ENCODE measurements at places on chromosomes 3 and 15.

DNA sequence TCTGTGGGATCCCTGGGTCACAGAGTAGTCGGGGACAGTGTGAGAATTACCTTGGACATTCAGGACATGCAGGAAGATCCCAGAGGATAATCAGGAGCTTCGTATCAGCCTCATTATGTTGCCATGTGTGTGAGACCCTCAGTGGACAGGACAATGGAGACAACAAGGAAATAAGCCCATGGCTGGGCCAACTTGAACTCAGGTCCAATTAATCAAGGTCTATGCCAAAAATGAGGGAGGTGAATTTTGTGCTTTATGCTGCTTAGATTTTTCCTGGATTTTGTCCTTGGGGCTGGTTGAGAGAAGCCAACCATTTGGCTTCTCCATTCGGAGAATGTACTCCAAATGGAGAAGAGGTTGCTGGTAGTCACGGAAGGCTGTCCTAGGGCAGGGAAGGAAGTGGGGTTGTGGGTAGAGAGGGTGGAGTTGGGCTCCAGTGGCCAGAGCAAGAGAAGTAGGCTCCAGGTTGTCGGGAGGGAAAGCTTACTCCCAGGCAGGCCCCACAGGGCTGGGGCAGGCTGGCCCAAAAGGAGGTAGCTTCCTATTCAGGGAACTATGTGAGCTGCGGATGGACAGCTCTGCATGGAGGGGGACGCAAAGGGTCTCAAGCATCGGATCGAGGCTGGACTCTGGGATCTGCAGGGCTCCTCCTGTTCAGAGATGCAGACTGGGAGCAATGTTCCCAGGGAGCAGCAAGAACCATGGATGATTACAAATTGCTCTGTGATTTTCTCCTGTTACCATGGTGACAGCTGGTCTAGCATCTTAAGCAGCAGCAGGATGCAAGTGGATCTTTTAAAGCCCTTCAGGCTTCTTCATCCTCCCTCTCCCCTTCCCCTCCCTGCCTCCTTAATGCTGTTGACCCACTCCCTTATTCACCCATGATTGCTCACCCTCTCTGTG, 91.1 kb downstream of the WNT7A start:
- peak; percentile 44 for DNase-seq

GRCh38 chr3:30535525-30535924, 70.9 kb upstream of the TGFBR2 start:
- no peak for DNase-seq

GRCh38 chr15:101313041-101313761, 18.2 kb upstream of the SNRPA1 start:
- peak; percentile 76 for DNase-seq

DNA sequence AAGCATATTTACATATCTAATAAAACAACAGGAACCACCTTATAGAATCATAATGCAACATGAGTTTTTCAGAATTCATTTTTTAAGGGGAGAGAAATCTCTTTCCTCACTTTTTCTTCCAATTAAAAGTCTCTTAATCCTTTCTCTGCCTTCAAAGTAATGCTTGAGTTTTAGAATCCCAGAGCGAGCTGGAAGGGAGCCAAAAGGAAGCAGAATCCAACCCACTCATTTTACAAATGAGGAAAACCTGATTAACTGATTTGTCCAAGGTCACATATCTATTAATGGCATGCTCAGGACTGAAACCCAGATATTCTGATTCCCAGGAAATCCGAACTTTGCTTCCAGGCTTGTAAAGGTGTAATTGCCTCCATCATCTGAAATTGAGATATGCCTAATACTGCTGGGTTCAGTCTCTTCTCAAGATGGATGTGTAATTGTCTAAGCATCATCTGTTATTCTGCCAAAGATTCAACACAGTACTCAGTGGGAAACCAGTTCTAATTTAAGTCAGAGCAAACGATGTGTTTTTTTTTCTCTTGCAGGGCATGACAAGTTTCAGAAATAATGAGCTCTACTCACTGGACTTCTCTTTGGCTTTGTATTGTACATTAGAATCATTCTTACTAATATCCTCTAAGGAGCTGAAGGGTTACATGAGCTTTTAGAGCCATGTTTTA, 481.4 kb upstream of the CFAP20DC start:
- DNase-seq, result no peak

- no peak for DNase-seq
Observed at GRCh38 chr3:52874160-52874701, 23.1 kb downstream of the STIMATE start.

All from posterior vena cava (tissue), 2 donors.